ENCODE measurements at places on chromosomes 7 and 10. TPM values are rescaled to one million over a fixed set of nuclear protein-coding genes. Genes with fewer than 3 reads are reported as not detected.

GRCh38 chr7:94442639-94443038 lies 47.9 kb downstream of the COL1A2 start:
- DNase-seq = no peak

- no peak for DNase-seq
These were observed 84.8 kb downstream of the ELMO1 start for GRCh38 chr7:37363536-37364491.

- no peak for DNase-seq
These were observed 66.8 kb downstream of the SRPK2 start for GRCh38 chr7:105321754-105322455.

DNA sequence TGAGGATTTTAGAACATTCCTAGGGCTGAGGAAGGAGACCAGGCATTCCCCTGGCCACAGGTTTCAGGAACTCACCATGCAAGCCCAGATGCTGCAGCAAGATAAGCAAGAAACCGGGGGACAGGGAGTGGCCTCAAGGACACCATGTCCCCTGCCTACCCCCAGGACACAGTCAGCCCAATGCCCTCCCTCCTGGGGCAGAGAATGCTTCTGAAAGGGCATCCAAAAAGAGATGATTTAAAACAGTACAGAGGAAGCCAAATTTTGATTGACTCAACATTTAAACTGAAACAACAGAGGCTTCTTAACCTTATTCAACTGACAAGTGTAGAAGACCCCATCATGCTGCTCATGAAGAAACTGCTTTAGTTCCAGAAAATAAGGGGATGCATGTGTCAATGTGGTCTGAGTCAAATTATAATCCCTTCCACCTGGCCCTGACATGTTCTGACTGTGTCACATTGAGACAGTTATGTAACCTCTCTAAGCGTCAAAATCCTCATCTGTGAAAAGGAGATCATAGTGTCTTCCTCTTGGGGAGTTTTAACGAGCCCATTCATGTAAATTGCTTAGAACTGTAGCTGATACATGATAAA lies 60.0 kb downstream of the ICA1 start:
- no peak for DNase-seq

DNA sequence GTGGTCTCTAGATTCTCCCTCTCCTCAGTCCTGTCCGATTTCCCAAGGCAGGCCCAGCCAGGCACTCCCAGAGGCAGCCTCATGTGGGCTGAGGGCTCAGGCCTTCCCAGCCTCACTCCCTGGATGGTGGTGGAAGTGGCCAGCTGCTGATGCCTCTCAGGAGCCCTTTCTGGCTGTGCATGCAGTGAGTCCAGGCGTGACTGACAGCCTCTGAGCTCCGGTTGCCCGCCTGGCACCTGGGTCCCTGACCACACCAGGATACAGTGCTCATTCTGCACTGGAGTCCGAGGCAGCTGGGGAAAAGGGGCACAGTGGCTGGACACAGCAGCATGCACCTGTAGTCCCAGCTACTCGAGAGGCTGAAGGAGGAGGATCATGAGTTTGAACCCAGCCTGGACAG lies 132.6 kb downstream of the CUL2 start:
- DNase-seq = no peak

- peak; percentile 39 for DNase-seq
These were observed 187.7 kb downstream of the MTERF1 start for GRCh38 chr7:91692800-91693199.

DNA sequence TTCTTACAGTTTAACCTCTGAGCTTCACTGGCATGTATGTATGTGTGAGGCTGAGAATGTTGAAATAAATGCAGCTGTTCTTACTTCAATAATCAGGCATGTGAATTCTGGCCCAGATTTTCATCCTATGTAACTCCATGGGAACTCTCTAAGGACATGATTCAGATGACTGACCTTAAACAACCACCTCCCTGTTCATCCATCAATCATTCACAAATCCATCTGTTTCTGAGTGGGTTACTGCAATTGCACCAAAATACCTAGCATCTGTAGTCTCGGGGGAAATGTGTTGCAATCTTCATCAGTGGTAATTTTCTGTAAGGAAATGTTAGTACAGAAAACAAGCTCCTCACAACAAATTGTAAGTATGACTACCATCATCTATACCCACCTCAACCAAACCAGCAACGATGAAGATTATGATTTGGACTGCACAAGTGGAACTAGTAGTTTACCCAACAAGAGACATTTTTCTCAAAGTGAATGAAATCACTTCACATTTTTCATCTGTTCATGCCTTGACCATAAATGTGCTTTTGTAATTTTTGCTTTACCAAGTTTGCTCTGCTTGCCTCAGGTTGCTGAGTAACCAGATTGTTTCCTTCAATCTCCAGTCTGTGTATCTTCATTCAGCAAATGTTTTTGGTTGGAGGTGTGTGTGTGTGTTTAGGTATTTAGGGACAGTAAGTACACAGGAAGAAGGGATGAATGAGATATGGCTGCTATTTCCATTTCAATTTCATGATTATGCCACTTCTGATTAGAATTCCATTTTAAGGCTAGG lies 65.7 kb upstream of the FZD8 start:
- no peak for DNase-seq

DNA sequence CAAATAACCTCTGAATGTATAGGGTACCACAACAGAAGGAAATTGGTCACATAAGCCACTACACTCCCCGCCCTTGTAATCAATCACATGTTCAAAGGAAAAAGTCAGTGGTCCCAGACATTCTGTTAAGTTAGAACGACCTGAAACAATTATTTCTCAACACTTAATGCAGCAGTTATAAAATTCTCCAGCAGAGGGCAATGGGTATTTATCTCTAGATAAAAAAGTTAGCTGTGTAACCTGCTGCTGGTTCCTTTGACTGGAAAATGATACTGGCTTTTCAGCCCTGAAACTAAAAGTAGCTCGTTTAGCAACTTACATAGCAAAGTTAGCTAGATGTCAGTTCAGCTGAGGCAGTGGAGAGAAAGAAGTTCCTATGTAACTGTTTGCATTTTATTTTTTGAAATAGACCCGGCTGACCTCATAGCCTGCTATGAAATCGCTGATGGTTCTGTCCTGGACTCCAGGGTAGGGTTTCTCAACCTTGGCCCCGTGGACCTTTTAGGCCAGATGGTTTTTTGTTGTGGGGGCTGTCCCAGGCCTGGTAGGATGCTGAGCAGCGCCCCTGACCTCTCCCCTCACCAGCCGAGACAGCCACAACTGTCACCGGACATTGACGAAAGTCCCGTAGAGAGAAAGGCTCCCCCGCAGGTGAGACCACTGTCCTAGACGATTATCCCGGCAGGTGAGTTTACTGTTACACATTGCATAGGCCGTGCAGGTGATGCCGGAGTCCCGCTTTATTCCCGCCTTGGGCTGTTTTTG lies 40.2 kb upstream of the PROSER2 start:
- DNase-seq = peak; percentile 64

DNA sequence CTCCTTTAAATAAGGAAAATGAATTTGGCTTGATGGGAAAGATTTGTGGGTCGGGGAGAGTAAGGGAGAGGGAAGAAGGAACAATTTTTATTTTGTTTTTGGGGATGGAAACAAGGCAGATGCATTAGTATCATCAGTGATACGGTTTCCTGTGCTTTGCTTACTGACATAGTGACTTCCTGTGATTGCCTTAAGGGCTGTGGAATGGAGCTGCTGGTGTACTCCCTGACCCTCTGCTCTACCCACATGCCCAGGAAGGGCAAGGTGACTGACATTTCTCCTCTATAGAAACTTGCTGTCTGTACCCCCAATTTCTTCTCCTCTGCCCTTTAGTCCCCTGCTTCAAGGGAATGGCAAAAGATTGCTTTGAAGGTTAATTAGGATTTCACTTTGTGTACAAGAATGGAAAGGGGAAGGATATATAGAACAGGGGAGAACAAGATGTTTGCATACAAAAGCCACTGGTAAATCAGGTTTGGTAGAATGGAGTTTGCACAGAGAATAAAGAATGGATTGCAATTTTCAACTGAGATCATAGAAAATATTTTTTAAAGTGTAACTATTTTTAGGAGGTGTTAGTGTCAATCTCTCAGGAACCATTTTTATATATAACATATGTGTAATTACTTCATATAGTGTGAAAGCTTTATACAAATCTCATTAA lies 129.0 kb upstream of the AGR3 start:
- no peak for DNase-seq

DNA sequence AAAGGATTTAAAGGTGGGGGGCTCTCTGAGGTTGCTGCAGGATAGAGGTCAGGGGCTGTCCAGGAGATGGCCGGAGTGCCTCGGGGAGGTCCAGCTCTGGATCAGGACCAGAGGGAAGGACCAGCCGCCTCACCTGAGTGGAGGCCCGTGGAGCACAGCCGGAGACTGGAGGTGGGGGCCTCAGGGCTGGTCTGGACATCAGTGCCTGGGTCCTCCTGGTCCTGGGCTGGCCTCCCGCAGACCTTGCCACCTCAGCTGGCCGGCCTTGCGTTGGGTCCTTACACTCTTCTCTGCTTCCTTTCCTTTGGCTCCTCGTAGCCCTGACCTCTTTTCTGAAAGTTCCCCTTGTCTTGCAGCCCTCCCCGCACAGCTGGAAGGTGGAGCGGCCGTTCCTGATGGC lies 2.0 kb downstream of the SUN1 start:
- no peak for DNase-seq

LSM5 gene
- total RNA-seq = 63.3 TPM

PON1 gene
- not detected for total RNA-seq

LIPJ gene
- total RNA-seq = 0.09 TPM

All from endothelial cell of umbilical vein (primary cell).